ENCODE measurements at places on chromosomes 2 and 18.

DNA sequence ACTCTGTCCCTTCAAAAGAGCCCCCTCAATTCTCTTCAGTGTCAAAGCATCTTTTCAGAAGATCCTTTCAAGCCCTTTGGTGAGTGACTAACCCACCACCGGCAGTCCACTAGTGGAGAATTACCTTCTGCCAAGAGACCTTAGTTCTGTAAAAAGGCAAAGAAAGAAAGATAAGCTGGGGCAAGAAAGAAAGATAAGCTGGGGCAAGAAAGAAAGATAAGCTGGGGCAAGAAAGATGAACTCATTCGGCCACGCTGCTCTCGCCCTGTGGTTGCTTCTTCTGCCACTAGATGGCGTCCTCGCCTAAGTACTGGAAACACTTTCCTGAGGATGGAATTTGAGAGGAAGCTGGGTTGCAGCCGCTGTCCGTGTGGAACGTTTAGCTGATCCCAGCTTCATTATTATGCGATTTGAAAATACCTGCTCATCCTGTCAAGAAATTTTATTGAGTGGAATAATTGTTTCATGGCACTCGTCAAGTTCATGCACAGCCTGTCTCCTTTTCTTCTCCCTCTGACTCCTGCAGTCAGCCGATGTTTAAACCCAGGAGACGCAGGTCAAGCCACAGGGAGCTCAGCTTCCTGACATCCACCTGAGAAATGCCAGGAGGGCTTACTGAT is 17.3 kb upstream of the ANXA4 start:
- peak; percentile 95 for DNase-seq

DNA sequence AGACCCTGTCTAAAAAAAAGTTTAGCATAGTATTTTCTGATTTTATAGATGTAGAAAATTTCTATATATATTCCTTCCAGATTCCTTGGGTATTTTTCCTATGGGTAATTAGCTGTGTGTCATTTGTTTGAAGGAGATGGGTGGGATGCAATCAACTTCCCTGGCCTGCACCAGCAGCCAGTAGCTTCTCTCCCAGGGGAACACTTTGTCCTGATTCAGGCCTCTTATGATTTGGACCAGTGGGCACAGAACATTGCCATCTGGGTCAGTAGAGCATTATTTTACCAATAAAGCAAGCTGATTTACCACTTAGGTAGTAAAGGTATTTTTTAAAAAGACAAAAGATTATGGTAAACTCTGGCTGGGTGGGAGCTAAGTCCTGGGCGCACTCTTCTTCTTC is 26.9 kb downstream of the UBE2F start:
- DNase-seq: no peak

- peak; percentile 74 for DNase-seq
Measured at GRCh38 chr2:40332191-40332826, 119.6 kb downstream of the SLC8A1 start.

DNA sequence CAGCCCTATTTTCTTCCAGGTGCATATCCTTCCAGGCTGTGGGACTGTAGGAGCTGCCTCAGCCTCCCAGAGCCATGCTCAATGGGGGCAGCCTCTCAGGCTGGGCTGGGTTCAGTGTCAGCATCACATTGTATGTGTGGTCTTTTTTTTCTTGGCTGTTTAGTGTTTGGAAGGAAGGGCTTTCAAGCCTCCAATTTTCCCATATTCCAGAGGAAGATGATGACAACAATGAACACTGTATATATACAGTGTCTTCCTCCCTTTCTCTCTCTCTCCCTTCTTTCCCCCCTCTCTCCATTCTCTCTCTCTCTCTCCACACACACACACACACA is 326.4 kb downstream of the DYSF start:
- DNase-seq: no peak

- peak; percentile 80 for DNase-seq
Measured at GRCh38 chr2:155377266-155377680, 678.8 kb downstream of the KCNJ3 start.

GRCh38 chr2:240728827-240729226 is 37.2 kb downstream of the AQP12A start:
- no peak for DNase-seq

GRCh38 chr2:26570083-26570430 is 71.1 kb downstream of the CIB4 start:
- DNase-seq: no peak

DNA sequence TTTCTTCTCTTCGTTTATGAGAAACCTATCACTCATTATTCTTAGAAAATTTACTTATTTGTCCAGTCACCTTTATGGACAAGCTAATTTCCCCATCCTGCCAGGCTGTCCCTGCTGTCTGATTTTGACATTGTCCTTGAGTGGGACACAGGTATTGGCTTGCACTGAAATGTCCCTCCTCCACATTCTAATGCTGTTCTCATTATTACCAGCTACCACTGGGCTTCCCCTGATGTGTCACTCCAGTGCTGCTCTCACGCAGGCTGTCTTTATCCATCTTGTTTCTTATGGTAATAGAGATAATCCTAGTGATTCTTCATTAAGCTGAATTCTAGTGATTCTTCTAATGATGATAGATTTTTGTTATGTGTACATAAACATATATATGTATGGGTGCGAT is 48.1 kb upstream of the RBMS1 start:
- DNase-seq: no peak

GRCh38 chr18:25662272-25662671 is 310.3 kb upstream of the ZNF521 start:
- DNase-seq: no peak

GRCh38 chr2:216671791-216672343 is 23.5 kb downstream of the IGFBP5 start:
- no peak for DNase-seq

- DNase-seq: peak; percentile 52
Measured at GRCh38 chr2:226754821-226755604, 44.6 kb downstream of the IRS1 start.

DNA sequence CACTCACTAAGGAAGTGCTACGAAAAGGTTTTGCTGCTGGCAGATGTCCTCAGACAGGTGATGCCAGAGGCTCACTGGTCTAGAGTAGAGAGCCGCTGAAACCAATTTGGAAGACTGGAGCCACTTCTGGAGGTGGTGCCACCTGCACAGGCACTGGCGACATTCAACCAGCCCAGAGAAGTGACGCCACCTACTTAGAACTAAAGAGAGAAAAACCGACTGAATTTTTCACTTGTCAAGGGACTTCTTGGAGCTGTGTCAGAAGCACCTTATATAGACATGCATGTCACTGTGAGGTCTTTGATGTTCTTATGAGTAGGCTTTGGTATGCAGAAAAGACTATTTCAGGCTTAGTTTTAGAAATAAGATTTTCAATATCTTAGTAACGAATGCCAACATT is 71.4 kb downstream of the BOD1L2 start:
- DNase-seq: no peak

- no peak for DNase-seq
Measured at GRCh38 chr2:239162976-239163687, 237.7 kb downstream of the HDAC4 start.

DNA sequence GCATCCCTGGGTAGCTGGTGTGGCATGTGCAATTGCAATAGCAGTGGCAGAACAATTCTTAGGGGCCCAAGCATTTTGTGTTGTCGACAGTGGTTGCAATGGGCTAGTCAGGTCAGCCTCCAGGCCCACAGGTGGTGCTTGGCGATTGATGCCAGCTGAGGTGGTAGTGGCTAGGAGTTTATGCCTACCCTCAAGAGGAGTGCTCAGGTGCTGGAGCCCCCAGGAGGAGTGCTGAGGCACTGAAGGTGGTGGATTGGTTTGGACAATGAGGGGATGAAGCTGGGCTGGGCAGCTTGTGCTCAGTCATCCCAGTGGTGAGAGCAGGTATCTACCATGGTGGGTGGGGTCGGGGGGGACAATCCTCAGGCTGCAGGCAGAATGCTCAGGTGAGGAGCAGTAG is 877.9 kb upstream of the TMEFF2 start:
- no peak for DNase-seq

DNA sequence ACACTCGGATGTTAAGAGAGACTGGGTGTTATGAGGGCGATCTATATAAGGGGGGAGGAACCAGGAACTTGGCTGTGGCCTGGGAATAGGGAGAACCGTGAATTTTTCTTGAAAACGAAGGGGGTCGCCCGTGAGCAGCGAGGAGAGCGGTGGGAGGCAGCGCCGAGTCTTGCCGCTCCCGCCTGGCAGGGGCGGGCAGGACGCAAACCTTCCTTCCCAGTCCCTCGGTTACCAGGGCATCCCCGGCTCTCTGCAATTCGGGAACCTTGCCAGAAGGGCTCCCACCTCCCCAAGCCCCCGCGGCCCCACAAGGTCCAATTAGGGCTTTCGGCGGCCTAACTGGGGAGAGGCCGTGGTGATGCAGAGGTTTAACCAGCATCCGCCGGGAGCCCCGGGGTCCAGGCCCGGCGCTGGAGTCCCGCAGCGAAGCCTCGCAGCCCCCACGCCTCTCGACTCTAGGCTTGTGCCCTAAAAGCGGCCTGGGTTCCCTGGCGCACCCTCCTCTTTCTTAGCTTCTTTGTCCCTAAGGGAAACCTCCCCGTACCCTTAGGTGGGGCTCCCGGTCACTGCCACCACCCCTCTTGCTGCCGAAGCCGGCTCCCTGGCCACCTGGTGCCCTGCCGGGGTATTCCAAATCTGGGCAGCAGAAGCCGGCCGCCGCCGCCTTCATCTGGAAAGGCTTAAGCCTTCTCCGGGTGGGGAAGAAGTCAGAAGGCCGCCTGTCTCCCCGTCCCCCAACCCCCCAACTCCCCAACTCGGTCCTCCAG is 680 bp upstream of the FHOD3 start:
- peak; percentile 89 for DNase-seq

DNA sequence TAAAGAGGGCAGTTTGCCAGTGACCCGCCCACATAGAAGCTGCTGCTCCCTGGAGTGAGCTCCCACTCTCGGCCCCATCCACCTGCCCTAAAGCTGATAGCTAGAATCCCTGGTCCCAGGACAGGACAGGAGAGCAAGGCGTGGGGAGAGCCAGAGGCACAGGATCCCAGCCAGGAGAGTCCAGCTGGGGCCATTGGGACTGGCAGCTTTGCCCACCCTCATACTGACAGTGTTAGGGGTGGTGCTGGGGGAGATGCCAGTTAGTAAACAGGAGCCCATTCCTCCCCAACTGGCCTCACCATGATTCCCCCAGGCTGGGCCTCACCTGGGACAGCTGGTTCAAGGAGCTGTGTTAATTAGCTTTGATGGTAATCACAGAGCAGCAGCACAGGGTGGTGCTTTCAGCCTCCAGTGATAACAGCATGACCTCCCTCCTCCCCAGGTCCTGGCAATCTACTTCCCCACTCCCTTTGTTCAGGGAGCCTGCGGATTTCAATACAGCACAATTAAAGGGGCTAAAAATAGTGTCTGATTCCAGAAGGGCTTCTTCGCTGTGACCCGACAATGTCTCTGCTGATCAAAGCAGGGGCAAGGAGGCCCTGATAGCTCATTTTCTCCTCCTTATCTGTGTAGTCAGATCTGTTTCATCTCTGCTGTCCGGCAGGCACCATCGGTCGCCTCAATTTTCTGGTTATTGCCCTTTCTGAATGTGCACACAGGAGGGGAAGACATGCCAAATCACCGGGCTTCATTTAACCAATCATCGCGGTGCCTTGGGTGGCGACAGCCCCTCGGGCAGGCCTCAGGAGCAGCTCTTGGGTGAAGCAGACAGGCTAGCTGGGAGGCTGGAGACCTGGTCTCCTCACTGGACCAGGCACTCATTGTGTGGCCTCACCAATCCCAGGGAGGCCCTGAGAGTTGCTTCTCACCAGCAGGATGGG is 119.9 kb upstream of the TEX51 start:
- peak; percentile 63 for DNase-seq

DNA sequence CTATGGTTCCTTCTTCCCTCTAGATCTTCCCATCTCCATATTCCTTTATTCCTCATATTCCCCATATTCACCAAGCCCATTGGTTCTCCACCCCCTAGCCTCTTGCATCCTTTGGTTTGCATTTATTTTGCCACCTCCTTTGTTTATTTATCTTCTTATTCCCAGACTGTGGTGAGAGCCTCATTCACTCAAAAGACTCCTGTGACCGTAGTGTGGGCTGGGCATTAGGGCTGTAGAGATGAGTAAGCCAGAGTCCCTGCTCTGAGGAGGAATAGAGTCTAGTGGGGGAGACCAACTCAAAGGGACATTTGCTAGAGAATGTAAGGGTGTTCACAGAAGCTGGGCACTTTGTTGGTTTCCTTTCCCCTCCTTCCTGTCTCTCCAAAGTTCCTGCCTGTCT is 8.3 kb downstream of the ATG16L1 start:
- DNase-seq: no peak

- DNase-seq: peak; percentile 70
Measured at GRCh38 chr2:43944915-43945314, 50.9 kb downstream of the LRPPRC start.

DNA sequence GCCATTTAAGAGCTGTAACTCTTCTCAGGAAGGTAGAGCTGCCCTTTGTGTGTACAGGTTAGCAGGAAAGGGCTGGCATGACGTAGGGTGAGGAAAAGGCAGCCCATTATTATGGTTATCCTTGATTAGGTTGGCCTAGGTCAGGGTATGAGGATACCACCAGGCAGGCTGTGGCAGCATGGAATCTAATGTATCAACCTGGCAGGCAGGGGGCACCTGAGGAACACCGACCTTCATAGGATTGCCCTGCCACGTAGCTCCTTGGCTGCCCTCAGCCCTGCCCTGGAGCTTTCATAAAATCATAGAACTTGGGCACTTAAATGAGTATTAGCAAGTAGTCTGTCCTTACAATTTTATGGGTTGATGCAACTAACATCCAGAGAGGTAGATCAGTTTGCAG is 261.6 kb downstream of the LTBP1 start:
- no peak for DNase-seq

DNA sequence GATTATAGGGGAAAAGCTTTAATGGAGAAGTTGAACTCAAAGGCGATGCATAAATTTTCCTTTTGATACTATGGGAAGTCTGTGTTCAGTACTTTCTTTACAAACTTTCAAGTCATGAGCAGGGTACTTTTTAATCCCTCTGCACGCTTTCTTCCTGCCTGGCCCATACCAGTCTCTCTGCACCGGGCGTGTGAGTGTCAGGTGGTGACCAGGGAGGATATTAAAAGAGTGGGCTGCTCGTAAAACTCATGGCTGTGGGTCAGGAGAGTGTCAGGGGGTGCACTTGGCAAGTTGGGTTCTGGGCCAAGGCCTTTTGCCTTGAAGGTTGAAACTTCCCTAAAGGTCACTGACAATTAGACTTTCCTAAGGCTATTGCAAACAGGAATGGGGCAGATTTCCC is 367.8 kb downstream of the GPD2 start:
- no peak for DNase-seq

GRCh38 chr2:127220102-127220767 is at the start of gene CYP27C1:
Gene CYP27C1, minus strand, starts transcription at chr2:127220299. Its CDS starts 29 bp downstream, at chr2:127220270.
- peak; percentile 88 for DNase-seq

- no peak for DNase-seq
Measured at GRCh38 chr2:64931246-64932115, 57.7 kb upstream of the SLC1A4 start.

DNA sequence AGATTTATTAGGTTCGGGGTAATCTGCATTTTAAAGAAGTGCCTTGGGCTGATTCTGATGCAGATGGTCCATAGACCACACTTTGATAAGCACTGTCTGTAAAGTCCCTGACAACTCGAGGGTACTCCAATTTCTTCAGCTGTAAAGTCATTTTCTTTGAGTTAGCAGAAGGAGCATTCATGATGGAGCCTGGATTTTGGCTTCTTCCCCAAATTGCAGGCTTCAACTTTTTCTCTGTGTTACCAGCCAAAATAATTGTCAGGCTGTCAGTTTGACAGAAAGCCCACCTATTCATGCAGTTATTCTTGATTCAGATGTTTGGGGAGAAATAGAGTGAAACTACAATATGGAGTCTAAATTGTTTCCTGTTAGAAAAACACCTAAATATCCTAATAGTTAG is 66.0 kb downstream of the RPL37A start:
- no peak for DNase-seq
